Activated naive CD4-positive, alpha-beta T cell treated with anti-CD3 and anti-CD28 coated beads for 36 hours (primary cell): ENCODE measurements at places on chromosomes 2 and 18. TPM values are rescaled to one million over a fixed set of nuclear protein-coding genes. Genes with fewer than 3 reads are reported as not detected.

DNA sequence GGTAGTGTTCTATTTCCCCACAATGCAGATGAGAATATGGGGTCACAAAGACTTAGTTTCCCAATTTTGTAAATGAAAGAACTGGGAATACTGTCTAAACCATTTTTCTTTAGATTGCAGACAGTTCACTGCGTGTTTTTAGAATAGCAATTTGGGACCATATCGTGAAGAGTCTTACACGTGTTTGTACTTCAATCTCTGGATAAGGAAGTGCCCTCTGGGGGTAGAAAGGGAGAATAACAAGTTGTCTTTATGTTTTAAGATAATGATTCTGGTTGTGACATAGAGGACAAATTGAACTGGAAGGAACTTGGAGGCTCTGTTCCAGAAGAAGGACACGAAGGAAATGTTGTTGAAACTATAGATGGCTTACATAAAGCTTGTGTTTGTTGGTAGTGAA lies 457.7 kb downstream of the CBLN2 start:
- H3K36me3 ChIP-seq: no peaks in the 10 kb centered on the region
- no peak overlapping the region for H3K4me3 ChIP-seq
- peaks cover 4% of the 10 kb centered on the region for H3K27me3 ChIP-seq
- no peak for DNase-seq
- no peak overlapping the region for H3K27ac ChIP-seq
- H3K4me1 ChIP-seq: peaks cover 2% of the 10 kb centered on the region

GRCh38 chr2:168749297-168749696 lies 53.1 kb upstream of the NOSTRIN start:
- no peak overlapping the region for H3K4me3 ChIP-seq
- no peaks in the 10 kb centered on the region for H3K27me3 ChIP-seq
- peaks cover 64% of the 10 kb centered on the region for H3K4me1 ChIP-seq

GRCh38 chr2:210873631-210874030 lies 317.2 kb downstream of the CPS1 start:
- H3K27ac ChIP-seq: no peak overlapping the region
- H3K4me3 ChIP-seq: no peak overlapping the region
- no peaks in the 10 kb centered on the region for H3K27me3 ChIP-seq
- DNase-seq: no peak

DNA sequence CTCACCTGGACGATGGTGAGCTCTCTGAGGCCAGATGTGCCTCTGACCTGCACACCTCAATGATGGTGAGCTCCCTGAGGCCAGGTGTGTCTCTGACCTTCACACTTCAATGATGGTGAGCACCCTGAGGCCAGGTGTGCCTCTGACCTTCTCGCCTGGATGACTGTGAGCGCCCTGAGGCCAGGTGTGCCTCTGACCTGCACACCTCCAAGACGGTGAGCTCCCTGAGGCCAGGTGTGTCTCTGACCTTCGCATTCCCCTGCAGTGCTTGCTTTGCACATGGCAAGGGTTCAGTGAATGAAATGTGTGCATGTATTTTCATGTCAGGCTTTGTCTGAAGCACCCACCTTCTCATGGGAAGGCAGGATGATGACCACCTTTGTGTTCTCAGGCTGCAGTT lies 95.5 kb downstream of the PTGR3 start:
- no peak overlapping the region for H3K27ac ChIP-seq
- peaks cover 3% of the 10 kb centered on the region for H3K4me1 ChIP-seq
- no peaks in the 10 kb centered on the region for H3K36me3 ChIP-seq

DNA sequence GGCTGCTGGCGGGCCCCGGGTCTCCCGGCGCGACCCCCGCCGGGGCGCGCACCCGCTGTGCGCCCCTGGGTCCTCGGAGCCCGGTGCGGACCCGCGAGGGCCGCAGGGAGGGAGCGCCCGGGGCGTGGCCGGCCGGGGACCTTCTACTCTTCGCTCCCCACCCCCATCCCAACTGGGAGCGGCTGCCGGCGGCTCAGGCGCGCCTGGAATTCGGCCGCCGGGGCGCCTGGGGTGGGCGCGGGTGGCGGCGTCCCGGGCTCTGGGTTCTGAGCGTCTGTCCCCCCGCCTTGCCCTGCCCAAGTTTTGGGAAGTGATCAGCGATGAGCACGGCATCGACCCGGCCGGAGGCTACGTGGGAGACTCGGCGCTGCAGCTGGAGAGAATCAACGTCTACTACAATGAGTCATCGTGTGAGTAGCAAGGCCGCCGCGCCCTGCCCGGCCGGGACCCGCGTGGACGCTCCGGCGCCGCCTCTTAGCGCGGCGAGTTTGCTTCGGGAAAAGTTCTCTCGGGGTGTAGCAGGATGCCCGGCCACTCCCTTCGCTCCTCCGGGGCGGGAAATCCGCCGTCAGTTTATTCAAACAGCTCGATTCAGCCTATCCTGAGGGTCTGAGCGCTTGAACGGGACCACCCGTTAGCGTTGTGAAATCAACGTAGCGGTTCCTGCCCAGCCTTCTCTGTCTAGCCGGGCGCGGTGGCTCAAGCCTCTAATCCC lies 502 bp downstream of the TUBB6 start:
- H3K36me3 ChIP-seq: peaks cover 2% of the 10 kb centered on the region
- peak overlapping the region; percentile 62 for H3K4me3 ChIP-seq
- H3K27me3 ChIP-seq: peaks cover 43% of the 10 kb centered on the region

GRCh38 chr2:8395718-8396117 lies 286.1 kb upstream of the ID2 start:
- no peaks in the 10 kb centered on the region for H3K4me1 ChIP-seq
- DNase-seq: no peak
- H3K4me3 ChIP-seq: no peak overlapping the region

REG3A gene
- total RNA-seq: not detected
